ENCODE measurements at places on chromosomes 5 and 9. TPM values are rescaled to one million over a fixed set of nuclear protein-coding genes. Genes with fewer than 3 reads are reported as not detected.

DNA sequence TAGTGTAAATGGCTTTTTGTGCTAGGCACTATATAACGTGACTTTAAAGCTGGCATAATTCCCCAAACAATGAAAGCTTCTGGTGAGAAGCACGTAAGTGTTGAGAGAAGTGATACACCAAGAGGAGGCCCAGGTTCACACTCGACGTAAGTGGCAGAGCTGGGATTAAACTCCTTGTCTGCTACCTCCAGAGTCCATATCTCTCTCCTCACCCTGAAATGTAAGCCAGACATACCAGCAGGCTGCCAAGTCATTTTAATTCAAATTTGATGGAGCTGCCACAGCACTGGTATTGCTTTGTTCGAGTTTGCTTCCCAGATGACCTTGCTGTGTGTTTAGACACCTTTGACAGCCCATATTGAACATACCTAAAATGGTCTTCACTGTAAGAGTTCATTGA is 319.7 kb downstream of the GLIS3 start:
- no peak for DNase-seq

- no peak for DNase-seq
These were observed 18.5 kb downstream of the AGTPBP1 start for GRCh38 chr9:85723215-85723614.

DNA sequence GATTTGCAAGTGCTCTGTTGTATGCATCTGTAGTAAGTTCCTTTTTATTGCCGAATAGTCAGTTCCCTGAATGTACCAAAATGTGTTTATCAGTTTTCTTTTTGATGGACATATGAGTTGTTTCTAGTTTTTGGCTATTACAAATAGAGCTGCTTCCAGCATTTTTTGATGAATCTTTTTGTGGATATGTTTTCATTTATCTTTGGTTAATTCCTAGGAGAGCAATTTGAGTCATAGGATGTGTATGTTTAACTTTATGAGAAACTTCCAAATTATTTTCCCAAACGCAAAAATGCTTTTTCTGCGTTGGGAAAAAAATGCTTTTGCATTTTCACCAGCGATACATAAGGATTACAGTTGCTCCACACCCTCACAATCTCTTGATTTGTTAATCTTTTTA is 287.7 kb downstream of the FER start:
- no peak for DNase-seq

The ADRA1B gene
- polyA plus RNA-seq = 3.1 TPM

- DNase-seq = no peak
These were observed 12.8 kb downstream of the ZFP62 start for GRCh38 chr5:180848265-180848664.

DNA sequence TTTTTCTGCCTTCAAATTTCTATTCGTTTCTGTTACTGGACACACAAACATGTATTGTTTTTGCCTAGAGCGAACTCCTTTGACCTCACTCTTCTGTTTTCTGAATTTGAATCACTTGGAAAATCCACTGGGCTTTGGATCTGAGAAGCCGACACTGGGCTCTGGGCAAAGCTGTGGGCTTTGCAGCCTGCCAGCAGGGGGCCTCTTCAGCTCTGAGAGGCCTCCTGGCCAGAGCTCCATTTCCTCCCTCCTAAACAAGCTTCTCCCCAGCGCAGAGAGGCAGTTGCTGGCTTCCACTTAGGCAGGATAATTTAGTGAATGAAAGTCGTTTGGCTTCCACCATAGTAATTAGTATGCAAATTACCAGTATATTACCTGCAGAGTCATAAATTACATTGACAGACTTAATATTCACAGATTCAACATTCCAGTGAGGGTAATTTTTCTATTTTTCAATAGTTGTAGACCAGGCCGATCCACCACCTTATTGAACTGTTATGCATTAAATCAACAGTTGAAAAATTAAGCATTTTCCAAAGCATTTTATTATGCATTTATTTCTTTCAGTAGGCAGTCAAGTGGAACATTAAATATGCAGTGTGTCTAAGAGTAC is 104.0 kb upstream of the ZNF366 start:
- DNase-seq = no peak

GRCh38 chr9:2059274-2059929 is 44.3 kb downstream of the SMARCA2 start:
- DNase-seq = no peak

- DNase-seq = no peak
These were observed 67.3 kb downstream of the POU5F2 start for GRCh38 chr5:93674138-93674537.

DNA sequence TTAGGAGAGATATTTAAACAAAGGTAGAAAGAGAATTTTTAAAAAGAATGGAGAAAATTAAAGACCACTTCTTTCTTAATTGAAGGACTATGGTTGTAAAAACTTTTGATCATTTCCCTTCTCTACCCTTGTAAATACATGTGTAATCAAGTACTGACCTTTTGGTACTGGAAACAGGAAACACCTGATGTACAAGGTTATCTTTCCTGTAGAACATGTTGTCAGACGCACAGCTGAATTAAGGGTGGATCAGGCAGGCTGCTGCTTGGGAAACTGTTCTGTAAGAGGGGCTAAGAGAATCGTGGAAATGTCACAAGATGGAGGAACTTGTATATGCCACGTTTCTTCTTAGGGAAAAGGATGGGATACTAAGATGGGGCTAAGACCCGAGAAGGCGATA is 341.6 kb downstream of the ZNF608 start:
- DNase-seq = no peak

- DNase-seq = no peak
These were observed 136.4 kb downstream of the SLIT3 start for GRCh38 chr5:169164481-169164925.

The NRG2 gene
- 1.6 TPM for polyA plus RNA-seq

The PELO gene
- 31.9 TPM for polyA plus RNA-seq

The PCDHAC1 gene
- polyA plus RNA-seq = 0.07 TPM

The DTWD2 gene
- polyA plus RNA-seq = 16.2 TPM

GRCh38 chr9:8468045-8468637 is 668.6 kb upstream of the DMAC1 start:
- DNase-seq = no peak

GRCh38 chr5:139342423-139342723 is 719 bp downstream of the PAIP2 start:
- DNase-seq = no peak

DNA sequence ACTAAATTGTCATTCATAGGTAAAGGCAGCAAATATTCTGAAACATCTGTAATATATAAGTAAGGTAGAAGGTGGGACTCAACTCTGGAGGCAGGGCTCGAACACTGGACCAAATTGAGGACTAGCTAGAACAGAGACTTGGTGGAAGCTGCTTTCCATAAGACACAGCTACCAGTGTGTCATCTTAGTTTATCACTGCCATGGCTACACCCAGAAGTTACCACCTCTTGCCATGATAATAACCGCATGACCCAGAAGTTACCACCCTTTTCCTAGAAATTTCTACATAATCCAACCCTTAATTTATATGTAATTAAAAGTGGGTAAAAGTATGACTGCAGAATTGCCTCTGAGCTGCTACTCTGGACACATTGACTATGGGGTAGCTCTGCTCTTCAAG is 99.7 kb downstream of the STARD4 start:
- DNase-seq = no peak

DNA sequence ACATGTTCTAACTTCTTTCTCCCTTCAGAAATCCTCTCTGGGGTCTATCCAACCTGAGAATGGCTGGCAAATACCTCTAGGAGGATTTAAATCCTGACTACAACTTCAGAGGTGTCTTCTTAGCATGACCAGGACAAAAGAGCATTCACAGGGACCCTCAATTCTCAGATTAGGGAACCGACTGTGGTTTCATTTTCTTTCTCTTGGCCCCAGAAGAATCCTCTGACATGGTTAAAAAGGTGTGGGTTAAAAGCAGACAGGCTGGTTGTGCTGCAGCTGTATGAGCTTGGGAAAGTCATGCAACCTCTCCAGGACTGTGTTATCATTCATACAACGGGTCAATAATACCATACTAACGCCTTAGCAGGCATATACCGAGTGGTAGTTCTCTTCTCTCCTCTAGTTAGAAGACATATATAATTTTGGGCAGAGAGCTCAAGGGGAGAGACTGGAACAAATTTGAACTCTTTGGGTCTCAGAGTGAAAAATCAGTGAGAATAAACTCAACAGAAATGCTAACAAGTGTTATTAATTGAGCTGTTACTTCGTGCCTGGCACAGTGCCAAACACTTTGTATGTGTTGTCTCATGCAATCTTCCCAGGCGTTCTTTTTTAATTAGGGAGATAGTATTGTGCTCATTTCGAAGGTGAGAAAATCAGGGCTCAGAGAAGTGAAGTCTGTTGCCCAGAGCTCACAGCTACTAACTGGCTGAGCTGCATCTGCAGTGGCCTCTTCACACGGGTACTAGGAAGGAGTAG is 35.2 kb downstream of the INSYN2B start:
- no peak for DNase-seq

DNA sequence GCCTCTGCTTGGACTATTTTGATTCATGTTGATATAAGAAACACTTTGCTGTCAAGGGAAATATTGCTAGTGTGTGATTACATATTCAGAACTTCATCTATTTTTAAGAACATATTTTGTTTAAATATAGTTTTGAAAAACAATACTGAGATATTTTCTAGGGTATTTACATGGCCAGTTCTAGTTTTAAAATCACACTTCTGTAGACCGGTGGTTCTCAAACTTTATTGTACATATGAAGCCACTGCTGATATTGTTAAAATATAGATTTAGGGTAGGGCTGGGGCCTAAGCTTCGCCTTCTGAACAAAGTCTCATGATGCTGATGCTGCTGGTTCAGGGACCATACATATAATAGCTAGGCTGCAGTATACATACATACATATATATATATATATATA is 1000.0 kb downstream of the PTPRD start:
- DNase-seq = no peak

The BBLN gene
- polyA plus RNA-seq = 35.1 TPM

The ARHGAP26 gene
- 12.6 TPM for polyA plus RNA-seq

- no peak for DNase-seq
These were observed 2071.4 kb downstream of the MAT2B start for GRCh38 chr5:165576678-165577275.

The SPAG8 gene
- 9.5 TPM for polyA plus RNA-seq

The GMCL2 gene
- polyA plus RNA-seq = 0.06 TPM

DNA sequence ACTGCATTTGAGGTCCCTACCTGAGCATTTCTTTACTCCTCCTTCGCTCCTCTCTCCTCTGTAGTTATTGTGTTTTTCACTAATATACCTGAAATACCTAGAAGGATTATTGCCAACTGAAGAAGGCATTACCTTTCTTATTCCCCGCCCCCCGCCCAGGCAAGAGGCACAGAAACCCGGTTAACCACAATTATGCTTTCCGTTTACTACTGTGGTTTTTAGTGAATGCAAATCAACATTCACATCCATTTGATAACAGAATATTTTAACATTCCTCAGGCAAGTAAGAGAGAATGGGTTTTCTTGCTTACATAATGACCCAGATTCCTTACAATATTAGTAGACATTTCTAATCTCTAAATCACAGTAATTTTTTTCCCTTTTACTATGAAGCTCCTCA is 136.9 kb downstream of the PCSK5 start:
- DNase-seq = no peak

DNA sequence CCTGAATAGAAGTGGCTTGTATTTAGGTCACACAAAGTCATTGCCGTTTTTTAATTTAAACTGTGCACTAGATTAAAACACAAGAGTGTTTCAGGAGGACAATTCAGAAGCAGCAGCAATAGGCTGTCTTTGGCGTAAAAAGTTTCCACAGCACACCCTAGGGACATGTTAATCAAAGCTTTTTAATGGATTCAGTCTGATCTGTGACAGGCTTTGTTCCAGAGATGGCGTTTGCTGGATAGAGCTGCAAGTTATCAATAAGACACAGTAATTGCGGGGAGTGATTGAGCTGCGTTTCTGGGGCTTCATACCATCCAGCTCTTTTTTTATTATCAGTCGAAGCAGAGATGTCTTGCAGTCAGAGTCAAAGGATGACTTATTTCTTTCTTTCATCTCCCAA is 300.3 kb downstream of the ZNF608 start:
- DNase-seq = no peak

The DPYSL3 gene
- polyA plus RNA-seq = 36.0 TPM

DNA sequence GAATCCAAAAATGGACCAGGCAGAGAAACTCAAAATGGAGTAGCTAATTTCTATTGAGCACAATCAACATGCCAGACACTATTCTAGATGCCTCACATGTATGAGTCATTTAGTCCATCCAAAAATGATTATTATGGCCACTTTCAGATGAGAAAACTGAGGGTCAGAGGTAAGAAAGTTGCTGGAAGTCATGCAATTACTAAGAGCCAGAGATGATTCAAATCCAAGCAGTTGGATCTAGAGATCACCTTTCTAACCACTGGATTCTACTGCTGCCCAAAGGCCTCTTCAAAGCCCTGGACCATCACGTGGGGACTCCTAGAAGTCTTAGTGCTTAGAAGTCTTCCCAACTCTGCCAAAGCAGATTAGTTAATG is 51.8 kb upstream of the HMHB1 start:
- DNase-seq = no peak

GRCh38 chr5:118968406-118968911 is 19.9 kb downstream of the DTWD2 start:
- DNase-seq = no peak

GRCh38 chr9:131008909-131009618 is at the start of gene LAMC3:
Gene LAMC3 (plus strand): TSS chr9:131009174. CDS start chr9:131009215, 41 bp downstream.
- DNase-seq = no peak

Measured in left renal cortex interstitium (tissue), 4 donors.